Daoy (cell line): ENCODE measurements at places on chromosomes 4 and X.
A peak's percentile ranks its signal among the peaks of the same experiment; 100 is the strongest.

DNA sequence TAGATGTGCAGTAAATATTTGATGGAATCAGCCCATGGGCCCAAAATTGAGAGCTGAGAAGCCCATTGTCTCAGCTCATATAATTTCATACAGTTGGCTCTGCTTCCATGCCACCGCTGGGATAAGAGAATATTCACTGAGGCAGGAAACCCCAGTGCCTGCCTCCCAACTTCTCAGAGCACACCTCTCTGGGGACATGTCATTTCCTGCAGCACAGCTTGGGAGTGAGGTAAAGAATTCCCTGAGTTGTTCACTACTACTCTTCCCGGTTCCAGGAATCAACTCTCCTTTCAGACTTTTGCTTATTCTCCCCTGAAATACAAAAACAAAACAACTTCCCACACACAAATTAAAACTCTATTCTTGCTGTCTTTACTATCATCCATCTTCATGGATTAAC lies 389.3 kb downstream of the MAPK10 start:
- no peak for DNase-seq

DNA sequence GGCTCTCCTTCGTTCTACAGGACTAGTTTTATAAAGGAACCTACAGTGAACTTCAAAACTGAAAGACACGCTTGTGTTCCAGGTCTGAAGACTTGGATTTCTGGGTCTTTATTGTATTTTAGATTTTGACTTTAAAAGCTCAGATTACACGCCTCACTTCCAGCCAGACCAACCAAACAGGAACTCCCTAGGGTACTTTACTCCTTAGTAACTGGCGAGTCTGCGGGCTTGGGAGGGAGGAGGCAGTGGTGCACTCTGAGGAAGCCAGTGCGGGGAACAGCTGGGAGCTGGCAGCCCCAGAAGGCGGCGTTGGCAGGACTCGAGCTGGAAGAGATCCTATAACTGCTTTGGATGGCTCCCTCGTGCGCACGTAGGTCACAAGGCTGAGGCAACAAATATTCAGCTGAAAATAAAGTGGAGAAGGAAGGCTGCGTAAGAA lies 391 bp upstream of the PHKA1 start:
- peak; percentile 61 for DNase-seq

DNA sequence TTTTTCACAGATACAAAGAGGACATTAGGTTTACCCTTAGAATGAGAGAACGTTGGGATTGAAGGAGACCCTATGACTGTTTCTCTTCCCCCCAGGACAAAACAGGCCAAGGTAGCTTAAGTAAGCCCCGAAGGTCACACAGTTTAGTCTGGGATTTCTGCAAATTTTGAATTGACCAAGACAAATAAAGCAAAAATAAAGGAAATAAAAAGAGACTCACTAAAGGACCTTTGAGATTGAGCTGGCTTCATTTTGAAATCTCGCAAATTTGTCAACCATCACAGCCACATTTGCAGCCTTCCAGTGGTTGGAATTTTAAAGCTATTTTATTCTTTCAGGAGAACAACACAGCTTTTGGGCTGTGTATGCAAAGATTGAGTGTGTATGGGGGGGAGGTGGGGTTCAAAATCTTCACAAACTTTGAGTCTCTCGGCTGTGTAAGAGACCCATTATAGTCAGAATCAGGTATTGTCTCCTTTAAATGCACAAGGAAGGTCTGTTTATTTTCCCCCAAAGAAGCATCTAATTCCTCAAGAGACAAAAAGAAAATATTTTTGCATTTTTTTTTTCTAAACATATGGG lies 4.2 kb downstream of the TMSB4X start:
- DNase-seq = no peak

DNA sequence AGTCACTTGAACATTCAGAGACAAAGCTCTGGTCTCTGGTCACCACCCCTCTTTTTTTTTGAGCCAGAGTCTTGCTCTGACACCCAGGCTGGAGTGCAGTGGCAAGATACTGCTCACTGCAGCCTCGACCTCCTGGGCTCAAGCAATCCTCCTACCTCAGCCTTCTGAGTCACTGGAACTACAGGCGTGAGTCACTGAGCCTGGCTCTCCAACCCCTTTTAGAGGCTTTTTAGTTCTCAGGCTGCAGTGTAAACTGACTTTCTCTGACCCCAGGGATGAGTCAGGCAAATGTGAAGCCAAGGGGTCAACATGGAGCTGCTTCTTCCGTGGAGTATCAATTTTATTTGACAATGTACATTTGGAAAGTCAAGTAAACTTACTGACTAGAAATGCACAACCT lies 229.2 kb downstream of the PTTG2 start:
- peak; percentile 91 for DNase-seq

DNA sequence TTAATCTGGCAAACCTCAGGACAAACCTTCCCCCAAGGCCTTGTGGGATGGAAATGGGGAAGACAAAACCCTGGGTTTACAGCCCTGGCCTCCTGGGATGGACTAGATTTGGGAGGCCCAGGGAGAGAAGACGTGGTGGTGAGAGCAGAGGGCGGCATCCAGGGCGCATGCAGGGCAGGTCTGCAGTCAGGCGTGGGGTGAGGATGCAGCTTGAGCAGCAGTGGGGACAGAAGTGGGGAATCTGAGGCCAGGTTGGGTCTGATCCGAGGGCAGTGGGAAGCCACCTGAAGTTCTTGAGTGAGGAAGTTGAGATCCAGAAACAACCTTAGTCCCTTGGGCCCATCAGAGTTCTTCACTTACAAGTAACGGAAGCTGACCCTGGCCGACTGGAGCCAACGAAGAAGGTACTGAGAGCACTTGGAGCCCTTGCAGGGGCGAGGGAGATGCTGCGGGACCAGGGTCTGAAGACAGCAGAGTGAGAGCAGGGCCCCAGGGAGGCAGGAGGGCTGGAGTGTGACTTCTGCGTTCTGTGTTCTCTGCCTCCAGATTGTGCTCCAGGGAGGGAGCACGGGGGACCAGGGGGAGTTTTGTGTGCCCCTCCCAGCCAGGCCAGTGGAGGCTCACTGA lies 42.0 kb upstream of the GPR78 start:
- DNase-seq = no peak
